NCI-H446 treated with DMSO at 0.1 percent for 48 hours (cell line): ENCODE measurements at places on chromosomes 12 and 14.

DNA sequence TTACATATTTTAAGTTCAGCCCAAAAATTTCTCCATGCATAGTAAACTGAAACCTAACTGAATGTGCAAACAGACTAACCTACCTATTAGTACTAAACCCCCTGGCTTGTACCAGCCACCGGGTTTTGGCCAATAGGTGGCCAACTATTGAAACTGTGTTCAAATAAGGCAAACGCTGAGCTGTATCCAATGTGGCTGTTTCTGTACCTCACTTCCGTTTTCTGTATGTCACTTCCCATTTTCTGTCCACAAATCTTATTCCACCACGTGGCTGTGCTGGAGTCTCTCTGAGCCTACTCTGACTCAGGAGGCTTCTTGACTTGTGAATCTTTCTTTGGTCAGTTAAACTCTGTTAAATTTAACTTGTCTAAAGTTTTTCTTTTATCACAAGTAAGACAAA, 6.0 kb upstream of the FBXO34 start:
- DNase-seq: no peak

DNA sequence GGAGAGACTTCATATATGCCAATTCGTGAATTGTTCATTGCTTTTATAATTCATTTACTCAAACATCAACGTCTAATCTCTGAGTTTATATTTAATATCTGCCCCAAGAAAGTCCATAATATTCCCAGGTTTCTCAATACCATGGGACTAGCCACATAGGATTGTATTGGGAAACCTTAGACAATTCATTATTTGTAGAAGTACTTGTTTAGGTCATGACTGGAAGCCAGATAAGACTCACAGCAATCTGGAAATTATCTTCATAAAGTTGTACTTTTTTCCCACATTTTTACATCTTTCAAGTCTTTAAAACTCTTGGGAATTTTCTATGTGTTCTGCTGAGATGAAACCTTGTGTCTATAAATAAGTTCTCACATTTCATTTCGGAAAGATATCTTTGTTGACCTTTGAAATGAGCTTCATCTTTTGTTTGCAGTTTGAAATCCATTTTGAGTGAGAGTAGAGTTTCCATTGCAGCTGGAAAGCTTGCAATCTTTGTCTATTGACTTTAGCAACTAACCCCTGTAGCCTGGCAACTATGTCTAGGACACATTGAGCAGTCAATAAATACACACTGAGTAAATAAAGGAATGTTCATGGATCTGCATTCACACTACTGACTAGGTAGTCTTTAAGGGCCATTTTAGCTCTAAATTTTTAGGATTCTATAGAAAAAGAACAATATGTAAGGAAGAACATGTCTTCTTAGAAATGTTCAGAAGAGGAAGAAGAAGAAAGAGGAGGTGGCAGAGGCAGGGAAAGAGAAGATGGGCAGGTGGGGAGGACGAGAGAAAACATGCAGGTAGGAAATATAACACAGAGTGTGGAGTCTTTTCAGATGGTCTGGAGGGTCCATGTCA, 154.4 kb downstream of the LRIG3 start:
- DNase-seq: no peak

DNA sequence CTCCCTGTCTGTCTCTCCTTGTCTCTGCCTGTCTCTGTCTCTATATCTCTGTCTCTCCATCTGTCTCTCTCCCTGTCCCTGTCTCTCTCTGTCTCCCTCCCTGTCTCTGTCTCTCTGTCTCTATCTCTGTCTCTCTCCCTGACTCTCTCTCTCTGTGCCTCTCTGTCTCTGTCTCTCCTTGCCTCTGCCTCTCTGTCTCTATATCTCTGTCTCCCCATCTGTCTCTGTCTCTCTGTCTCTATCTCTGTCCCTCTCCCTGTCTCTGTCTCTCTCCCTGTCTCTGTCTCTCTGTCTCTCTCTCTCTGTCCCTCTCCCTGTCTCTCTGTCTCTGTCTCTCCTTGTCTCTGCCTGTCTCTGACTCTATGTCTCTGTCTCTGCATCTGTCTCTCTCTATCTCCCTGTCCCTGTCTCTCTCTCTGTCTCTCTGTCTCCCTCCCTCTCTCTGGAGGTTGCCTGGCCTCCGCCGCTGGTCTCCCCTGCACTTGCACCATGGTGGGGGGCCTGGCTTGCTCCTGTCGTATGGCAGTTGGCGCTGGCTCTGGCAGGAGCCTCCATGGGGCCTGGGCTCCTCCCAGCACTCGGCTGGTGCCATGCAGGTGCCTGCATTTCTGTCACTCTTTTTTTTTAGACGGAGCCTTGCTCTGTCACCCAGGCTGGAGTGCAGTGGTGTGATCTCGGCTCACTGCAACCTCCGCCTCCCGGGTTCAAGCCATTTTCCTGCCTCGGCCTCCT, 28.3 kb downstream of the MMP17 start:
- no peak for DNase-seq

DNA sequence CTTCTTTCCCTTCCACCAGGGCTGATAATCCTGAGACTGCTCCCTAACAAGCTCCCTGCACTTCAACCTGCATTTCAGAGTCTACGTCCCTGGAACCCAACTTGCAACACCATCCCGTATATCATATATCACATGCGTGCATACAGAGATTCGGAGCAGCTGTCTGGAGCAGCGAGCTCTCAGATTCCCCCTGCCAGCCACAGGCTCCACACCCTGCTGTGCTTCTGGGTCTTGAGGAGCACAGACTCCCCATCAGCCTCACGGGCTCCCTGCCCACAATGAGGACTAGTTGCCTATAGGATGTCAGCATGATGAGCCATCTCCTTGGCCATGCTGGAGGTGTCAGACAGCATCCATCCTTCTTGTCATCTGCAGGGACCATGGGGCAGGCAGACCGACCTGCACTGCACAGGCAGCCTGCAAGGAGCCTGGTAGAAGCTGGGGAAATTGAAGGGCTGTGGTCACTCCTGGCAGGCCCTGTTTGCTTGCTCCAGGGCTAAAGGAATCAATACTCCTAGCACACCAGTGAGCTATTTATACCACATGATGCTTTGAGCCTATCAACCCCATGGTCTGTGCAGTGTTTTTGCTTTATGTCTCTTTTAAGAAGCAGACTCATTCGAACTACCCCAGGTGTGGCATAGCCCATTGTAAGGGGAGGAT, 19.6 kb upstream of the HDAC7 start:
- DNase-seq: no peak

- no peak for DNase-seq
These were observed 9.9 kb downstream of the GALNT9 start for GRCh38 chr12:132319359-132319950.

- no peak for DNase-seq
These were observed 28.3 kb downstream of the DIO3 start for GRCh38 chr14:101589486-101590015.

GRCh38 chr14:56805992-56806727, 4.1 kb downstream of the OTX2 start:
- DNase-seq: no peak

DNA sequence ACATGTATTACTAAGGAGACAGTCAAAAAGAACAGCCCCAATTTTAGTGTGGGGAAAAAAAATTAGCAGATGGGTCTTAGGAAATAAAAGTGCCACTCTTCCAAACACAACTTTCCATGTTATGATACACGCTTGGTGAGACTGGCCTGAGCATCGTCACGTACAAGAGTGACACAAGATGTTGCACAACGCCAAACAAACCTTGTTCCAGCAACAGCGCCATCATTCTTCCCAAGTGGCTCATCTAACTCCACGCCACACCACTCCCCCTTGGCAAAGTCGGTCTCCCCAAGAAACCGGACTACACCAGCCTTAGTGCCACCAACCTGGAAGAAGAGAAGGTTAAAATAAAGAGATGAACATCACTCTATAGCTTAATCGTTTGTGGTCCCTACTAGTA, 58.7 kb downstream of the CLIP1 start:
- DNase-seq: no peak

DNA sequence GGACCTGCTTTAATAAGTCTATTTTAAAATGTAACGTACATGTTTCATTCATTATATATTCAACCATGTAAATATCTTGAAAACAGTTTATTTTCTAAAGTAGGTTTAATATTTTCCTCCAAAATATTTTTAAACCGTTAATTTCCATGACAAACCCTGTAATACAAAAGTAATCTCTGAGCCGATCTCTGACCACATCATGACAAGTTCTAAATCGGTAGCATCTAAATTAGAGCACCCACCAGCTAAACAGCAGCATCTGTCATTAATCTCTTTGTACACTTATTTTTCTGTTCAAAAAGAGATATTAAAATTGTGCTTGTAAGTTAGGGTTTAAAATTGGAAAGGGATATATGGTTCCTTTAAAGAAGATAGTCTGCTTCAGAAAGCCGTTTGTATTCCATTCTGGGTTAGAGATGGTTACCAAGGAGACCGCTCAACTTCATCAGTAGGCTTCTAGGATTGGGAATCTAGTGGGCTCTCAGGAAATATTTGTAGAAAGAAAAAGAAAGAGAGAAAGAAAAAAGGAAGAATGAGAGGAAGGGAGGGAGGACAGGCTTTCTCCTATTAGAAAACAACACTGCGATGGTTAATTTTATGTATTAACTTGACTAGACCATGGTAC, 232.5 kb upstream of the FOXN3 start:
- no peak for DNase-seq

- no peak for DNase-seq
These were observed 292.3 kb downstream of the FUT8 start for GRCh38 chr14:65704850-65705249.

DNA sequence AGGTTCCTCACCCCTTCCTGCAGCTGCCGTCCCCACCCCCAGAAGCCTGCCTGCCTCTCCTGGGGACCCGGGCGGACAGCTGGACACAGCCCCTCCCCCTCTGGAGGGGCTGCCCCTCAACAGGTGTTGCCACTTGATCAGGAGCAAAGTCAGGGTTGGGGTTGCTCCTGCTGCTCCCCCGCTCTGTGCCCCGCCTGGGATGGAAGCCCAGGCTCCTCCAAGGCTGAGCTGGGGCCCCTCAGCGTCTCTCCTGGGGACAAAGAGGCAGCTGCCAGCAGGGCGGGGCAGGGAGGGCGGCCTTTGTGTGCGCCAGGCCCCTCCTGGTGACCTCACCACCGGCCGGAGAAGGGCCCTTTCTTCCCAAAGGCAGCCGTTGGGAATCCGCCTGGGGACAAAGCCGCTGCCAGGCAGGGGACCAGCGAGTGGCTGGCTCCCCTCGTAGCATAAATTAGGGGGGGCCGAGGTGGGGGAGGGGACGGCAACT, 13.7 kb downstream of the TRMT61A start:
- no peak for DNase-seq

DNA sequence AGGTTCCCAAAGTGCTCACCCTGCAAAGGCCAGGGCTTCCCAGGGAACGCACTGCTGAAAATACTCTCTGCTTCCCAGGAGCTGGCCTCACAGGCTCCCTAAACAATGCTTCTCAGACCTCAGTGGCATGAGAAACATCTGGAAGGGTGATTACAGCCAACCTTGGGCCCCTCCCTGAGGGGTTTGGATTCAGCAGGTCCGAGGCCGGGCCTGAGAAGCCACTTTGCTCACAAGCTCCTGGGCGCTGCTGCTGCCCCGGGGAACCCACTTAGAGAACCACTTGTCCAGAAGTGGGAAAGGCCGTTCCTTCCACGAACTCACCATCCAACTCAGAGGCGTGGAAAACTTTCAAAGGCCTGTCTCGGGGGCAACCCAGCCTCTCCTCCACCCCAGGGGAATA, 130.5 kb downstream of the PIWIL1 start:
- no peak for DNase-seq

DNA sequence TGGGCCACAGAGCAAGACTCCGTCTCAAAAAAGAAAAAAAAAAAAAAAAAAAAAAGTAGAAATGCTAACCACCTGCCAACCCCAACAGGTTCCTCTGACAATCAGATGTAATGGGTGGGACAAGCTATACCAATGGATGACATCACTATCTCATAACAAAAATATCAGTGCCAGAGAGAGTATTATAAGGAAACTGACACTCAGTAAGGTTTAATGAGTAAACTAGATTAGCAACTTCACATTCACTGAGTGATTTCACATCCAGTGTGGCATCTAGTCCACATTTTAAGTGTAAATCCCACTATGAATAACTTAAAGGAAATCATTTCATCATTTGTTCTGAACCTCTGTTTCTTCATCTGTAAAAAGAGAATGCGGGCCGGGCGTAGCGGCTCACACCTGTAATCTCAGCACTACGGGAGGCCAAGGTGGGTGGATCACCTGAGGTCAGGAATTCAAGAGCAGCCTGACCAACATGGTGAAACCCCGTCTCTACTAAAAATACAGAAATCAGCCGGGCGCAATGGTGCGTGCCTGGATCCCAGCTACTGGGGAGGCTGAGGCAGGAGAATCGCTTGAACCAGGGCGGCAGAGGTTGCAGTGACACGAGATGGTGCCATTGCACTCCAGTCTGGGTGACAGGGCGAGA, 1.8 kb downstream of the SART3 start:
- no peak for DNase-seq

- no peak for DNase-seq
These were observed 63.0 kb downstream of the NCOR2 start for GRCh38 chr12:124504273-124505000.

DNA sequence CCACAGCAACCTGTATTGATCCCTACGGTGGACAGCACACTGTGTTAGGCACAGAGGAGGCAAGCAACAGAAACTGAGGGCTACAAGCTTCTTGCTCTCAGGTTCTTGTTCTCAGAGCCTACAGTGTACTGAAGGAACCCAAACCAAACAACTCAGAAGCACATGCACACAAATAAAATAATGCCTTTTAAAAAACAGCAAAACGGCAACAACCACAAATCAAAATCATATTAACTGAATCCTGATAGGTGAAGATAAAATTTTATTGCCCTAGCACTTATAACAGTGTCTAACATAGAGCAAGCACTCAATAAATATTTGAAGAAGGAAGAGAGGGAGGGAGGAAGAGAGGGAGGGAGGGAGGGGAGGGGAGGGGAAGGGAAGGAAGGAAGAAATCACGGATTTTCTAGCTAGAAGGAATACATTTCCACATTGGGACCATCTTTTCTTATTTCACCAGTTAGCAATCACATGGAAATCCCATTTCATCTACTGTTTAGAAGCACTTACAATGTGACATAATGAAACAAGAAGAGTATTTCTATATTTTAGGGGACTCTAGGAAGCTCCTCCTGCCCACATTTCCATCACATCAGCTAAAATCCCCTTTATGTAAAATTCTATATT, 27.2 kb downstream of the DMAC2L start:
- DNase-seq: no peak

DNA sequence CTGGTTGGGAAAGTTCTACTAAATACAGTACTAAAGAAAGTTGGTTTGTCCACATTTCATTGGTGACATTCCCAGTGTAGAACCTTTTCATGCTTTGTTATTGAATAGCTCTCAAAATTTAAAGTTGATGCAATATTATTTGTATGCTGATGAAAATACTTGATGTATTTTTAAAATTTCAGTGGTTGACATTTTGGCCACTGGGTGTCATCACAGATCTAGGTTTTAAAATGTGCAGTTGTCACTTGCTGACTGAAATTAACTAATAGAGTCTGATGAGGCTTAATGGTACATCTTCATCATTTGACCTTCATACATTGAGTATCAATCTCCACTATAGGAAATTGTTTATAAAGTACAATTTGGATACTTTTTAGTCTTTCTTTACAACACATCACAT, 37.1 kb downstream of the CMAS start:
- DNase-seq: peak; percentile 12
